ENCODE measurements at places on chromosomes 7 and 10.

DNA sequence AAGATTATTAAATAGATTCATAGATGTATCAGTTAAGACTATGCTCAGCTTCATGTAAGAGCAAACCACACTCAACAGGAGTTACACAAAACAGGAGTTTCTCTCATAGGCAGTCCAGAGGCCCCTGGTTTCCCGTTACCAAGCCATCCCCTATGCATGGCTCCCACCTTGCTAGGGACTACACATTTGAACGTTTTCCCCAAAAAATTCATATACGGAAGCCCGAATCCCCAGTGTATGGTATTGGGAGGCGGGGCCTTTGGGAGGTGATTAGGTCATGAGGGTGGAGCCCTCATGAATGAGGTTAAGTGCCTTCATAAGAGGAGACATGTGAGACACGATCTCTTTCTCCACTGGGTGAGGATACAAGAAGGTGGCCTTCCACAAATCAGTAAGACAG, 29.1 kb downstream of the RSU1 start:
- no peak for DNase-seq

- DNase-seq: no peak
These were observed 1260.5 kb upstream of the CELF2 start for GRCh38 chr10:9757176-9757575.

DNA sequence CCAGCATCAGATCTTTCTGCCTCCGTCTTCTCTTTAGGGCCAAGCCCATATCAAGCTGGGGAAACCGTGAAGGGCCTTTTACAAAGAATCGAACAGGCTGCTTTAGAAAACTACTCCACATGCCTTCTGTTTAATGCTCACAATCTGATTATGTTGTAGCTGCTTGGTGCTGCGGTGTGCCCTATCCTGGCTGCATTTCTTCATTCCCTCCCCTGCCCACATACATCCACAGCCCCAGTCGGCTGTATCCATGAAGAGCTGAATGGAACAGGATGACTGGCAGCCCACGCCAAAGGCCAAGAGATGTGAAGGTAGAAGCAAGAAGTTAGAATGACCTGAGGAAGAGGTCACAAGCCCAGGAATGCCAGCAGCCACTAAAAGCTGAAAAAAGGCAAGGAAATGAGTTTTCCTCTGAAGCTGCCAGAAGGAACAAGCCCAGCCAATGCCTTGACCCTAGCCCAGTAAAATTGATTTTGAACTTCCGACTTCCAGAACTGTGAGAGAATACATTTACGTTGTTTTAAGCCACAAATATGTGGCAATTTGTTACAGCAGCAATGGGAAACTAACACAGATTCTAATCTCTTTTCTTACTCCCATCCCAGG, 22.2 kb downstream of the TAS2R41 start:
- DNase-seq: no peak

- no peak for DNase-seq
These were observed 52.3 kb downstream of the DYNC1I1 start for GRCh38 chr7:95824616-95825015.

DNA sequence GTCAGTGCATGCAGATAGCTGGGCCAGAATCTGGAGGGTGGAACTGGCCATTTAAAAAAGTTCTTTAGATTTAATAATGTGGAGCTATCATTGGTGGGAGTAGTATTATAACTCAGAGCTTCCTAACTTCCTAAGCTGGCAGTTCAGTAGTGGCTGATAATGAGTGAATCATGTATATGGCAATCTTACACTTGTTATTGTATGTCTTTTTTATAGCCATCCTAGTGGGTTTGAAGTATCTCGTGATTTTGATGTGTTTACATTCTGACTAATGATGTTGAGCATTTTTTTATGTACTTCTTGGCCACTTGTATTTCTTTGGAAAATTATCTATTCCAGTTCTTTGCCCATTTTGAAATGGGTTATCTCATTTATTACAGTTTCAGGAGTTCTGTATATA, 15.4 kb downstream of the TFAM start:
- DNase-seq: no peak

- DNase-seq: no peak
These were observed 561.6 kb downstream of the GRM8 start for GRCh38 chr7:126690848-126691751.

GRCh38 chr7:117203205-117203604, 119.7 kb downstream of the WNT2 start:
- no peak for DNase-seq

DNA sequence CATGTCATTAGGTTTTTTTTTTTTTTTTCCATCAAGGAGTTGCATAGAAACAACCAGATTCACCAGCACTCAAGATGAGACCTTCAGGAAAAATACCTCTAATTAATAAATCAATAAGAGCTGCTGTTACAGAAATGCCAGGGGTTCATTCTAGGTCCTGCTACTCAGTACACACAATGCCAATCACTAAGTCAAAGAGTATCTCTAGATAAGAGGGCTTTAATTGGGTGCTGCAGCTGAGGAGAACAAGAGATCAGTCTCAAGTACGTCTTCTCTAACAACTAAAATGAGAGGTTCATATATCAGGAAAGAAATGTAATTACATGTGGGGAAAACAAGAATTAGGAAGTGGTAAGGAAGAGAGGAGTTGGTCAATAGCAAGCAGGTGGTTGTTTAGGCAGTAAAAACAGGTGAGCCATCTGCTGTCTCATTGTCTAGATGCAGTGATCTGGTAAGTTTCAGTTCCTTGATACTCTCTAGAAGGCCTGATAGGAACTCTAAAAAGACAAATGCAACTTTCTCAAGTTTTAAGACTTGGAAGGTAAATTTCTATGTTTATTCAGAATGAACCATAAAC, 272.9 kb upstream of the ZWINT start:
- DNase-seq: no peak

- DNase-seq: no peak
These were observed 22.5 kb upstream of the MMP21 start for GRCh38 chr10:125797994-125798662.

- no peak for DNase-seq
These were observed 37.3 kb downstream of the PAX2 start for GRCh38 chr10:100782461-100783244.

DNA sequence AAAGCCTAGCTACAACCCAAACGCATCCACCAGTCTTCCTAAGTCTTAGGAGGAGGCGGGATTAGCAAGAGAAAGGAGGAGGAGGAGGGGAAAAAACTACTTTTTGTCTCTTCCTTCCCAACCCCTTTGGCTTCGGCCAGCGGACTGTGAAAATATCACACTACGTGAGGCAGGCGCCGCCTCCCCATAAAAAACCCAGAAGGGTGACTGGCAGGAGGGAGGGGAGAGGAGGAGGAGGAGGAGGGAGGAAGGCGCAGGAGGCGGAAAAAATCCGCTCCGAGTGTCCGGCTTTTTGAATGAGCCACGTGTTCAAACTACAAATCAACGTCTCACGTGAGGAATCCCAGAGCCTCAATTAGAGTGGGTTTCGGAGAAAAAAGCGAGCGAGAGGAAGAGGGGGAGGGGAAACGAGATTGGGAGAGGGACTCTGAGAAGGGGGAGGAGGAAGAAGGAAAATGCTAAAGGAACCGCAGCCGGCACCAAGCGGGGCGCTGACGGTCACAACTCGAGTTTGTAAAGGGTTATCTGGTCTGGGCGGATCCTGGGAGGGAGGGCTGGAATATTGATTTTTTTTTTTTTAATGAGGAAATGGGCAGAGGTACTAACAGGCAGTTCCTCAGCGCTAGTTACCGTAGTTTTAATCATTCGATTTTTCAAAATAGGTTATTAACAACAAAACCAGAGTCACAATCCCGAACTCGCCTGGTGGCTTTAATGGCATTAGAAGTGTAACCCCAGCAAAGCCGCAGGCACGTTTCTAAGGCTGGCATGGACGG, at the start of gene IGF2BP3:
Gene IGF2BP3 (minus strand): TSS at position 162 of the 776 bp plus-strand sequence. CDS start 381 bp downstream, outside the sequence.
- no peak for DNase-seq
